ENCODE measurements at places on chromosomes 12 and 14. TPM values are rescaled to one million over a fixed set of nuclear protein-coding genes. Genes with fewer than 3 reads are reported as not detected.

DNA sequence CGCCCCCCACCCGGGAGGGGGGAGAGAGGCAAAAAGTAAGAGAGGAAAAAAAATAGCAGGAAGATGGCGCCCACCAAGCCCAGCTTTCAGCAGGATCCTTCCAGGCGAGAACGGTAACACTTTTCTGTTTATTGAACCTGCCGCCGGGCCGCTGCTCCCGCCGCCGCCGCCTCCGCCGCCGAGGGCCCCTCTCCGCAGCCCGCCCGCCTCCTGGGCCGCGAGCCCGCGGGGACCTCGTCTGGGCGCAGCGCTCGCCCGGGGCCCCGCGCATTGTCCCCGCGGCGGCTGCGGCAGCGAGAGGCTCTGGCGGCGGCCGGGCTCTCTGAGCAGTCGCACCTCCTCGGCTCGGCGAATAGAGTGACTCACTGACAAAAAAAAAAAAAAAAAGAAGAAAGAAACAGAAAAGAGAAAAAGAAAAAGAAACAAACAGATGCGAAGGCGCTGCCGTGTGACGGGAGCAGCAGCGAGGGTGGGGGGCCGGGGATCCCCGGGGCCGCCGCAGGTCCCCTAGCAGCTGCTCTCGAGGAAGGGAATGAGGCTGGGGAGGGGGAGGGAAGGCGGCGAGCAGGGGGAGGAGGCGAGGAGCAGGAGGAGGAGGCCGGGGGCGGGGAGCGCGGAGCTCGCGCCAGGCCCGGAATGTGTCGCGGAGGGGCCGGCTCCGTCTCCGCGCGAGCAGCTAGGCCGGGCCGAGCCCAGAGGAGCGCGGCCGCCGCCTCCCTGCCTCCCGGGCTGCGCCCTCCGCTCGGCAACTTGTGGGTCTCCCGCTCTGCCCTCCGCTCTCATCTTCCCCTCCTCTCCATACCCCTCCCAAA, 781 bp downstream of the NPAS3 start:
- peak; percentile 94 for DNase-seq

DNA sequence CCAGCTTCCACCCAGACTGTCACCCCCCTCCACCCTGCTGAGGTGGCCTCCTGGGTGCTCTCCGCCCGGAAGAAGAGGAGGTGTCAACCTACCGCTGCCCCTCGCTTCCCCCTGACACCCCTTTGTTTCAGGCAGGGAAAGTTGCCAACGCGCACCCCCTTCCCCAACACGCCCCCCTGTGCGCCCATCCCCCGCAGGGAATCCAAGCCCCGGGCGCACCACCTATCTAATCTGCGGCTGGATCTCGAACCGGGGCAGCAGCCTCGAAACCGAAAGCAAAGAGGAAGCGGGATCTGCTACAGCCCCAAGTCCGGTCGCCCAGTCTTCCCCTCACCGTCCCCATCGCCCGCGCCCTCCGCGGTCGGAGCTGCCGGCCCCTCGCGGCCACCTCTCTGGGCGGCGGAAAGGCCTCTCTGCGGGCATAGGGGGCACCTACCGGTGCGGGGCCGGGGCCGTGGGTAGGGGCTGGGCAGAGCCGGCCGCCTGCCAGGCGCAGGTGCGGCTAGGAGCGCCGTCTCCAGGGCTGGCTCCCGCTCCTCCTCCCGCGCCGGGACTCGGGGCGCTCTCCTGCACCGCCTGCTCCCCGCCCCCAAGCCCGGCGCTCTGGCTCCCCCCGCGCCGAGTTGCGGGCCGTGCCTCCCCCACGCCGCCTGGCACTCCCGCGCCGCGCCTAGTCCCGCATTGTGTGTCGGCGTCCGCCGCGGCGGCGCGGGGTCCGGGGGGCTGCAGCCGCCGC, 18.3 kb upstream of the PLEKHH1 start:
- peak; percentile 81 for DNase-seq

GRCh38 chr14:52740751-52741150, 10.8 kb downstream of the STYX start:
- DNase-seq: no peak

DNA sequence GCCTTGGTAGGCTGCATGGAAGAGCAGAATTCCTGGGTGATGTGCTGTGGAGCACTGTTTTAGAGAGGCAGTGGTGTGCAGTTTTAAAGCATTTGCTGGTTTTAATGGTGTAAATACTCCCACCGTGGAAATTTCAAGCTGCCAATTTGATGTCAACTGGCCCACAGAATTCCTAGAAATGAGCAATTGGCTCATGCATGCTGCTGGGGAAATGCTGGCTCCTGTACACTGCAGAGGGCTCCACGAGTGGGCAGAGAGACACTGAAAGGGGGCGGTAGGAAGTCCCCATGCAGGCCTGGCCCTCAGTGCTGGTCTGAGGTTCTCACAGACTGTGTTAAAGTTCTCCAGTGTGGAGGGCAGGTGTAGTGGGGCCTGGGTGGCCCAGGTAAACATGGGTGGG, 99.4 kb upstream of the NTF3 start:
- DNase-seq: no peak

- no peak for DNase-seq
Measured at GRCh38 chr14:50520947-50521815, 11.2 kb downstream of the MAP4K5 start.

DNA sequence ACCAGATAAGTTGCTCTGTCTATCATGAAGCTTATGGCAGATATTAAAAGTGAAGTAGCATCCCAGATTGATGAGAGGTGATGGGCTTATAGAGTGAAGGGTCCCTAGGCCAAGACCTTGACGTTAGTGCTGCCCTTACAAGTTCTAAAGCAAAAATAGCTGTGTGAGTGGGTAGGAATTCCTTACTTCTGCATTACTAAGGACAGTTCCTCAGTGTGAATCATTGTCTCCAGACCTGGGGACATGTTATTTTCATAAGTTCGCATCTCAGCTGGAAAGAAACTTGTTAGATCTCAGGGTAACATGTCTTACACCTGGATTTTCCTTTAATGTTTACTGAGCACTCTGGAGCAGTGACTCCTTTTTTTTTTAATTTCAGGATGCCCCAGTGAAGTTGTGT, 28.7 kb downstream of the MAPKAPK5 start:
- no peak for DNase-seq

- DNase-seq: no peak
Measured at GRCh38 chr12:128204711-128205110, 62.3 kb upstream of the TMEM132C start.

GRCh38 chr14:101098641-101099040, 195.1 kb upstream of the RTL1 start:
- no peak for DNase-seq

DNA sequence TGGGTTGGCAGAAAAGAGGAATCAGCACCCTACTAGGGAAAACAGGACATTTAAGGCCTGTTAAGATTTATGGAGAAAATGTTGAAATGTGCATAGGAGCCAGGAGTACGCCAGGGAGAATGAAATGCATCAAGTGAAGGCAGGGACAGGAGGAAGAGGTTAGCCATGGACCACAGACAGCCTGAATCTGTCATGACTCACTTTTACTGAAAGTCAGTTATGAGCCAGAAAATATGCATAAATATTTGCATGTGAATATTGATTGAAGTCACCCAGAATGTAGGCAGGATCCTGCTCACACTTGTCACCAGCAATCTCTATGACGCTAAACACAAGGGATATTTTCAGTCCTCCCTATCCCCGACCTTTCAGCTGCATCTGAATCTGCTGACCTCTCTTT, 25.1 kb upstream of the CDK17 start:
- DNase-seq: no peak

- DNase-seq: no peak
Measured at GRCh38 chr12:45186762-45187161, 29.1 kb upstream of the ANO6 start.

DNA sequence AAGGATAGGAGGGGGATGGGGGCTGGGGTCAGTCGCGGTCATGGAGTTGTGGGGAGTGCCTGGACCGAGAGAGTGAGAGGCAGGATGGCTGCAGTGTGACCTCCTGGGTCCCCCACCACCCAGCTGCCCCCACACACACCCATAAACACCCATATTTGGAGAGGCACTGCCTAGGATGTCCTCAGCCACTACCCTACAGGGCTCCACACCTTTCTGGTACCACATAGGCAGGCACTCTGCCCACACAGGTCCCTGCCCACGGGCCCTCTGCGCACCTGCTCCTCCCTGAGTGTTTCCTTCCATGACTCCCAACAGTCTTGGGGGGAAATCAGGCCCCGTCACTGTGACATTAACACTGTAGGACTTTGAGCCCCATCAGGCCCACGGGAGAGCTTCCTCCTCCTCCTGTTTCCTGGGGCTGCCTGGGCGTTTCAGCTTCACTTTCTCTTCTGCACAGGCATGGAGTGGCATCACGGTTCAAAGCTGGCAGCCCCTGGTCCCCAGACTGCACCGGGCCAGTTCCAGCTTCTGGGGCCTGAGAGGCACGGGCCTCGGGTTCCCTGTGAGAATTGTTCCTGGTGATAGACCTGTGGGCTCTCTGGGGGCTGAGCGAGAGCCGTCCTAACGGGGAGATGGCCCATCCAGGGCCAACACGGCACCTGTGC, 207.0 kb upstream of the C14orf180 start:
- DNase-seq: no peak

The SHMT2 gene
- 59.1 TPM for total RNA-seq

The AKAP3 gene
- 0.68 TPM for total RNA-seq

Data from aorta (tissue), 5 donors.